ENCODE measurements at places on chromosomes 7 and 10.

DNA sequence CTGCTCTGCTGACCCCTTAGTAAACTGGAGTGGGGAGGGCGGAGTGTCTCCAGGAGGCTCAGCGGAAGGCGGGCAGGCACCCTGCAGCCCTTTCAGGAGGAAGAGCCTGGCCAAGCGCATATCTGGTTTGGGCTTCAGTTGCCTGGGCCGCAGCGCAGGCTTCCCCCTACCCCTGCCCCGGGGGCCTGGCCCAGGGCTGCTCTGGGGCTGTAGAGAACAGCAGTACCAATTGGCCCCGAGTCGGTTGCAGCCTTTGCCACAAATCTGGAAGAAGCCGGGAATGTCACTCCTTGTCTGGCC, 28.1 kb upstream of the JAKMIP3 start:
- no peak for DNase-seq

DNA sequence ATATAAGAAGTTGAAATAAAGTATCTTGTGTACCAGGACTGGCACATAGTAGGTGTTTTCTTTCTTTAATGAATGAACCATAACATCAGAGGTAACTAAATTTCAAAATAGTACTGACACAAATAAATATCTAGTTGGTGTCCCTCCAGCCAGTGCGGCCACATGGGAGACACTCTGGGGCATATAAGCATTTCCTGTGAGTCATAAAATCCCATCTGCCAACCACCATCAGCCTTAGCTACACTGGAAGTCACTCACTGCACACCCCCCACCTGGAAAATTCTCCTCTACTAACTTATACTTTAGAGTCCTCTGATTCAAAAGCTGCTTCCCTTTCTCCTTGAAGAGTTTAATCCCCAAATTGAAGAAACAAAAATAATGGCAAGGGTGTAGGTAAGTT, 32.5 kb downstream of the DYDC1 start:
- no peak for DNase-seq

- DNase-seq: no peak
These were observed at the start of gene UFSP1 for GRCh38 chr7:100888988-100889750. Gene UFSP1, minus strand, starts transcription at chr7:100889715. Its CDS starts 444 bp downstream, at chr7:100889271.

GRCh38 chr10:49518982-49519578, 19.8 kb downstream of the ERCC6 start:
- no peak for DNase-seq

- DNase-seq: no peak
These were observed 244.9 kb upstream of the LRRTM3 start for GRCh38 chr10:66680886-66681285.

- no peak for DNase-seq
These were observed 181.9 kb downstream of the USP6NL start for GRCh38 chr10:11429439-11430052.

DNA sequence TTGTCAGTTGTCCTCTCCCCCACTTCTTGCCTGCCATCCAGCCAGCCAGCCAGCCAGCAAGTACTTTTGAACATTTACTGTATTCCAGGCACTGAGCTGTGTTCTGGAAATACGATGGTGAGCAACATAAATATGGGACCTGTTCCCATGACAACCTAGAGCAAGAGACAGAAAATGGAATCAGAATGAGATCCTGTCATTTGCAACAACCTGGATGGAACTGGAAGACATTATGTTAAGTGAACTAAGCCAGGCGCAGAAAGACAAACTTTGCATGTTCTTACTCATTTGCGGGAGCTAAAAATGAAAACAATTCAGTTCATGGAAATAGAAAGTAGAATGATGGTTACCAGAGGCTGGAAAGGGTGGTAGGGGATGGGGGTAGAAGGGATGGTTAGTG, 140.7 kb downstream of the ICA1 start:
- DNase-seq: no peak

- DNase-seq: no peak
These were observed 22.5 kb upstream of the WASL start for GRCh38 chr7:123771256-123771655.

DNA sequence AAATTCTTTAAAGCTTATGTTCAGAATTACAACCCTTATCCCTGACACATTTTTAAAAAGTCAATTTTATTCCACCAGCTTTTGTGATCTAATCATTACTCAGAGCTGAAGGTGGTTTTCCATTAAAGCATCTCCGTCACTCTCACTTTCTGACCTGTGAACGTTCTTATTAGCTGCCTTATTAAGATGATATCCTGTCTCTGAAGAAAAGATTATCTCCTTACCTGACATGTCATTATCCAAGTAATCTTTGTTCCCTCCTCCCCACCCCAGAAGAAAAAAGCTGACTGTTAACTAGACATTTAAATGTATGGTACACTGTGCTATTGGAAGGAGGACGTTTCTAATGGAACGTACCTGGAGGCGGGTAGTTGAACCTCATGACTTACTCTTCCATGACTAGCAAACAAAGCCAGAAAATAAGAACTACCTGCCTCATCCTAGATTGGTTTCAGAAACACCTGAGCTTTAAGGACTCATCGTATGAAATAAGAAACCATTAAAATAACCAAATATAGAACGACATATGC, 708.7 kb downstream of the PARD3 start:
- no peak for DNase-seq

GRCh38 chr10:47264797-47265281, 35.2 kb upstream of the GDF10 start:
- DNase-seq: no peak

All from NCI-H2081 treated with DMSO at 0.1 percent for 48 hours (cell line).